ENCODE measurements at places on chromosomes 4 and X.

- DNase-seq: no peak
These were observed 515.4 kb downstream of the ZNF674 start for GRCh38 chrX:46029777-46030176.

DNA sequence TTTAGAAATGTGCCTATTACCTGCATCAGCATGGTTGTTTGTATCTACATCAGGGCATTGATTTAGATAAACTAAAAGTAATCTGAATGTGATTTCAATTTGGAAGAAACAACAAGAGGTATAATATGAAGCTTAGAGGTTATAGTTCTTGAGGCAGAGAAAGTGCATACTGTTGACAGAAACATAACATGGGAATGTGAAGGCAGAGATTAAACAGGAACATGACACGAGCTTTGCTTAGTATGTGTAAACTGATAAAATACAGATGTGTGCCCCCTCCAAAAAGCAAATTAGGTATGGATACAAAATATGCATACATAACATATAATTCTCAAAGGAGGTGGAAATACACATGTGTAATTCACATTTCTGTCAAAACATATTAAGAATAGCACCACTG lies 1180.2 kb upstream of the ADGRL3 start:
- DNase-seq: no peak

GRCh38 chrX:104122829-104123228 lies 10.5 kb downstream of the ZCCHC18 start:
- DNase-seq: no peak

DNA sequence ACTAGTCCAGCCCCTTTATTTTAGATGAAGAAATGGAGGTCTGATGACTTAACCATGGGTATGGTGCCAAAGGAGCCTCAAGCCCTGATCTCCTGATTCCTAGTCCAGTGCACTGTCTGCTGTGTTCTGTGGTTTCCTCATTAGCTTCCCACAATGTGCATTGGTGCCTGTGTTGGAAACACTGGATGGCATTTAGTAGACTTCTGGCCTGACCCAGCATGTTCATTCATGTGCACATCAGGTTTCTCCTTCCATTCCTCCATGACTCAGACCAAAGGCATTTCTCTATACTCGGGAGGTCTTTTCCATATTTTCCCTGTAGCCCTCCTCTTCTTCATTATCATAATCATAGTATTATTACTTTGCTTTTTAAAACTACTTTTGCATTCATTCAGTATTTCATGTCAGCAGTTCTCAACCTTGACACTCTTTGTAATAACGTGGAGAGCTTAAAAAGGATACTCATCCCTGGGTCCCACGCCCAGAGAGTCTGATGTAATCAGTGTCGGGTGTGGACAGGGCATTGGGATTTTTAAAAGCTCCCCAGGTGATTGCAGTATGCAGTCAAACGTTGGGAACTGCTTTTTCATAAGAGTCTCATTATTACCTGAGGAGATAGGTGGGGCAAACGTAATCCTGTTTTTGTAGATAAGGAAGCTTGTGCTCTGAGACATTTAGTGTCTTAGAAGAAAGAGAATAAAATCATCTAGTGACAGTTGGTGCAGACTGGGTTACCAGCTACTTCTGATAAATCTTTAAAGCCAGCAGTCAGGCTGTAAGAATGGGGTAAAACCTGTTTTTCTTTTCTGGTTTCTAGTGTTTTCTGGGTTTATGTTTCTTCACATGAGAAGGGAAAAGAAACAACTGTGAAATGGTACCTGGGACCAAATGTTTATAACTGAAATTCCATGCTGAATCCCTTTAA lies 40.9 kb upstream of the XK start:
- no peak for DNase-seq

DNA sequence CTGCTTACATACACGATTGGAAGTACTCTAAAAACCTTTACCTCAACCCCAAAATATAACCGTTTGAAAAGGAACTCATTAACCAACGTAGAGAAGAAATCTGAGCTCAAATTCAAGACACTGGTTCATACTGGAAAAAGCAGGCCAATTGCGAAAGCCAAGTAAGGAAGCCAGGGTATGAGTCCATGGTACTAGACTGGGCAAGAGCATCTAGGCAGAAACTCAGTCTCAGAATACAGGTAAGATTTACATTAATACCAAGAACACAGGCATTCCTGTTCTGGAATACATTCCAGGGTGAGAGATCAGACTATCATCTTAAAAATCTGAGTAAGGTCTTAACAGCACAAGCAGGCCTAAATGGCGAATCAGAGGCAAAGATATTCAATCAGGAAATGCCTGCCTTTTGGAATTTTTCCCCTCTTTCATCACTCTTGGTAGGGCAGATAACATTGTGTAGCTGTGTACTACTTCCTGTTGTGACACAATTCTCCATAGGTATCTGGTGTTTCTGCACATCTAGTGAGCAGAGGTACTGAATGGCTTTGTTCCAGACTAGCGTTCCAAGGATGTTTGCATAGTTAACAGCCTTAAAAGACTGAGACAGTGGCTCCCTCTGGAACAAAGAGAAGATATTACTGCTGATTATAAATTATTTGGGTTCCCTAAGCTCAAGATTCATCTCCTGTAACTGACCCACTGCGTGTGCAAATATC lies 311.3 kb downstream of the PCDH19 start:
- DNase-seq: no peak

GRCh38 chr4:117941611-117942010 lies 92.7 kb upstream of the NDST3 start:
- DNase-seq: no peak

GRCh38 chrX:153602601-153603000 lies 3.7 kb upstream of the CCNQ start:
- no peak for DNase-seq

GRCh38 chr4:179472164-179472563 lies 2029.9 kb upstream of the AGA start:
- DNase-seq: no peak

Measured in ACHN (cell line).